Natural killer cell treated with Interleukin-12 subunit alpha and Interleukin-12 subunit beta and Interleukin-15 and Interleukin-18, amount 100 ng/mL, for 72 hours (primary cell): ENCODE measurements at places on chromosomes 6 and 20. TPM values are rescaled to one million over a fixed set of nuclear protein-coding genes. Genes with fewer than 3 reads are reported as not detected.

GRCh38 chr6:43801495-43802181, 31.6 kb downstream of the VEGFA start:
- DNase-seq = no peak

- DNase-seq = no peak
Measured at GRCh38 chr6:51299621-51300380, 481.1 kb downstream of the TFAP2B start.

GRCh38 chr6:19857703-19858102, 20.5 kb downstream of the ID4 start:
- DNase-seq = no peak

- no peak for DNase-seq
Measured at GRCh38 chr20:21145424-21145823, 19.5 kb downstream of the KIZ start.

RAMACL gene
- total RNA-seq = 0.21 TPM
